Activated CD4-positive, alpha-beta memory T cell treated with anti-CD3 and anti-CD28 coated beads, Interleukin-2, amount 10 ng/mL, durations not matched to agents 7 days and 5 days (primary cell): ENCODE measurements at places on chromosomes 4 and X. TPM values are rescaled to one million over a fixed set of nuclear protein-coding genes. Genes with fewer than 3 reads are reported as not detected.

NLGN4X gene
- total RNA-seq, result not detected

DACH2 gene
- not detected for total RNA-seq

DYNLT3 gene
- total RNA-seq, result 20.5 TPM

- peaks cover 66% of the 10 kb centered on the region for H3K36me3 ChIP-seq
- peak overlapping the region; percentile 95 for H3K4me3 ChIP-seq
- H3K4me1 ChIP-seq, result peaks cover 46% of the 10 kb centered on the region
These were observed 340 bp downstream of the HNRNPD start for GRCh38 chr4:82373486-82373815.

GRCh38 chrX:110172215-110172614 is 145.7 kb downstream of the AMMECR1 start:
- no peaks in the 10 kb centered on the region for H3K27me3 ChIP-seq
- DNase-seq, result no peak
- H3K27ac ChIP-seq, result no peak overlapping the region
- no peaks in the 10 kb centered on the region for H3K4me1 ChIP-seq
- peaks cover 11% of the 10 kb centered on the region for H3K36me3 ChIP-seq
